ENCODE measurements at places on chromosomes 2 and 18. TPM values are rescaled to one million over a fixed set of nuclear protein-coding genes. Genes with fewer than 3 reads are reported as not detected.
A peak's percentile ranks its signal among the peaks of the same experiment; 100 is the strongest.

COPS9 gene
- total RNA-seq: 18.5 TPM

GATA6 gene
- 53.0 TPM for total RNA-seq

DNA sequence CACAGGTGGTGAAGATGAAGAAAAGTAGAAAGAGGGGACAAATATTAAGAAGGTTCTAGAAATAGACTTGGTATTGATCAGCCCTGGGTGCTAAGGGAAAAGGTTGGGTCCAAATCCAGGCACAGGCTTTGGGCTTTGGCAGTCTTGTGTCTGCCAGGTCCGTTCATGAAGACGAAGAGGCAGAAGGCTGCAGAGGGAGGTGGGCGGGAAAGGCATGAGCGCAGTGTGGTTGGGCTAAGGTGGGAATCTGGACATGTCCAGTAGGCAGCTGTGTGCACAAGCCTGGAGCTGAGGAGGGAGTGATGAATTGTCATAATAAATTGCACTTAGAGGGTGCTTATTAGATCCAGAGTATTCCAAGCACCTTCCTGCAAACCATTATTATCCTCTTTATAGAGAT is 105.7 kb upstream of the TEX51 start:
- DNase-seq: no peak

- DNase-seq: peak; percentile 56
Measured at GRCh38 chr18:519019-519879, 18.7 kb upstream of the COLEC12 start.

- no peak for DNase-seq
Measured at GRCh38 chr2:143398781-143399180, 269.6 kb downstream of the ARHGAP15 start.

DNA sequence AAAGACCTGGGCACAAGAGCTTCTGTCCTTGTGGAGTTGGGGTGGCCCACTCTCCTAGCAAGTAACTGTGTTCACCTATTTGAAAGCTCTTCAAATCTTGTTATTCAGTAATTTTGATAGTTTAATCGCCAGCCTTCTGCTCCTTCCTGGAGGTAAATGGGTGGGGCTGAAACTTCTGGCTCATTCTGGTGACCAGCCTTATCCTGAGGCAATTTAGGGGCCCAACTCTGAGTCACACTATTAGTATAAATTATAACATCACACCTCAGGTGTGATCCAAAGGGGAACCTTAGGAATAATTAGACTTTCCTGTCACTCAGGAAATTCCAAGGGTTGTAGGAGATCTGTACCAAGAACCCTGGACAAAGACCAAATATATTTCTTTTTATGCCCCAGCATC is 255.8 kb upstream of the RGPD4 start:
- no peak for DNase-seq

- no peak for DNase-seq
Measured at GRCh38 chr18:48136827-48137373, 206.4 kb upstream of the SMAD2 start.

UNC50 gene
- 59.2 TPM for total RNA-seq

Data from umbilical cord (tissue), 2 donors.